ENCODE measurements at places on chromosomes 2 and 18.

DNA sequence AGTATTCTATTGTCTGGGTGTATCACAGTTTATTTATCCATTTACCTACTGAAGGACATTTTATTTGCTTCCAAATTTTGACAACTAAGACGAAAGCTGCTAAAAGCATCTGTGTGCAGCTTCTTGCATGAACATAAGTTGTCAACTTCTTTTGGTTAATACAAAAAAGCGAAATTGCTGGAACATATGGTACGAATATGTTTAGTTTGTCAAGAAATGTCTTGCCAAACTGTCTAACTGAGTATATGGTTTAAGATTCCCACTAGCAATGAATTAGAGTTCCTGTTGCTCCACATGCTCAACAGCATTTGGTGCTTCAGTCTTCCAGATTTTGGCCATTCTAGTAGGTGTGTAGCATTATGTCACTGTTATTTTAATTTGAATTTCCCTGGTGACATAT is 372.3 kb upstream of the NRXN1 start:
- no peak for DNase-seq

GRCh38 chr2:238945433-238946150 is 97.7 kb downstream of the TWIST2 start:
- DNase-seq, result no peak

GRCh38 chr2:227325839-227326195 is 766 bp downstream of the MFF start:
- no peak for DNase-seq

- DNase-seq, result no peak
Measured at GRCh38 chr18:7577706-7578105, 10.6 kb downstream of the PTPRM start.

DNA sequence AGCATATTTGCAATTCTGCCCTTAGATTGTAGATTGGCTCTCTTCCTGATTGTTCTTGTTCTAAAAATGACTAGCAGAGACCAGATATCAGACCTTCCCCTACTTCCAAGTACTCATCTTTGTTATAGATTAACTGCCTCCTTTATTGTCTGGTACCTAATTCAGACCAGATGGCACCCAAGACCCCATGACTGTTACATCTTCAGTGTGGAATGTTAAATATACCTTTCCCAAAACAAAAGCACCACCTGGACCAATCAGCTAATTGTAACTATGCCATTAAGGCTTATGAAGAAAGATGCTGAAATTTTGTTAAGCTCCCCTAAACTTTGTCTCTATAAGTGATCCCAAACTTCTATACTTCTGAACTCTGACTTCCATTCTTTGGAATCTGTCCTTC is 12.0 kb upstream of the TFPI start:
- no peak for DNase-seq

DNA sequence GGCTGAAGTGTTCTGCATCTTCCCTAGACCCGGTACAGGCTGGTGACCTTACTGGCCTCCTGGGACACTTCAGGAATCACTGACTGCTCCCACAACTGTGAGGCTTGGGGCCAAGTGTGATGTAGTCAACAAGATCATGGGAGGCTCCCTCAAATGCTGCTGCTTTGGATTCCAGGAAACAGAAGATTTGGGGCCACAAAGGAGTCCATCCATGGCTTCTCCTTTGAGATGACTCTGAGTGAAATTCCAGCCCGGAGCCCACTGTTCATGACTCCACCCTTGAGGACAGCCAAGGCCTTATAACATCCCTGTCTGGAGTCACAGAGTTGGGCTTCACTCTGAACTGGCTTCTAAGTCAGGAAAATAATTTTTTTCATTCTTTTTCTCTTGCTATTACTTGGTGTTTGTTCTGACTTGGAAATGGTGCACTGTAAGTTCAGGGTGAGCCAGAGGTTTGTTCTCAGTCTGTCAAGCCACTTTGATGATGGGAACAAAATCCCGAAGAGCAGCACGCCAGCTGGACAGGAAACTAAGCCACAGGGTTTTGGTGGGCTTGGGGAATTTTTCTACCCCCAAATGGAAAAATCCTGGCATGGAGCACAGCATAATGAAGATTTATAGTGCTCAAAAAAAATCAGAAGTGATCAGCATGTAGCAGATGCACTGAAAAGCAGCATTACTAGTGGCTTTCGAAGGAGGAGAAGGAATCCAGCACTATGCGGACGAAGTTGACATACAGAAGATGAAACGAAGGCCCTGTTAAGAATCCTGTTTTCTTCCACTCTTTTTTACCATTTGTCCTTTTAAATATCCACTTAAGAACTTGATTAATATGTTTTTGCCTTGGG is 98.1 kb upstream of the ZFP36L2 start:
- DNase-seq, result no peak

DNA sequence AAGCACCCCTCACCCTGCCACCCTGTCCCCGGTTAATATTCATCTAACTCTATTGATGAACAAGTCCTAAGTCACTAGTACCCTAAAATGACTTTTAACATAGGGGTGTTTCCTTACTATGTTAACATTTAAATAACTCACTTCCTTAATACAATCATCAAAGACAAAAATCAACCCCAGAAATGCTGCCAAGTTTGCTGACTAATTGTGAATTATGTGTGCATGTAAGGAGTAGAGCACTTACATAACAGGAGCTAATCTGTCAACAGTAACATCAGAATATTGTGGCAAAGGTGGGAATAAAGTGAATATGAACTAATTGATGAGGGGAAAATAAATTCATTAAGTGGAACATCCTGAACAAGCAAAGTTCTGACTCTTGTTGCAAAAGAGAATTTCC is 81.4 kb upstream of the ERBB4 start:
- DNase-seq, result no peak

DNA sequence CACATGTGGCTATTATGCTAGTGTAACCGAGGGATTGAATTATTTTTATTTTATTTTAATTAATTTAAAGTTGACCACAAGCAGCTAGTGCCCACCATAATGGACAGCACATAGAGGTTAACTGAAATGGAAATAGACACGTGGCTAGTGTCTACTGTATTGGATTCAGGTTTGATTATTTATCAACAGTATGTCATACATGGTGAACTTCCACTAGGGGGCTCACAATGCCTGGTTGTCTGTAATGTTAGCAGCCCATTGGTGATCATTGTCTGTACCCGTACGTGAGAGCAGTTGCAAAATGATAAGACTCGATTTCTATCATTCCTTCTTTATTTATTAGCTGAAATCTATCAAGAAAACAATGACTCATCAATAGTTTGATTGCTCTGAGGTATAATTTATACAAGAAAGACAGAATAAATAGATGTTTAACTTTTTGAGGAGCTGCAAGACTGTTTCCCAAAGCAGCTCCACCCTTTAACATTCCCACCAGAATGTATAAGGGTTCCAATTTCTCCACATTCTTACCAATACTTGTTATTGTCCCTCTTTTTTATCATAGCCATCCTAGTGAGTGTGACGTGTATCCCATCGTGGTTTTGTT is 76.5 kb downstream of the CYBRD1 start:
- DNase-seq, result no peak

DNA sequence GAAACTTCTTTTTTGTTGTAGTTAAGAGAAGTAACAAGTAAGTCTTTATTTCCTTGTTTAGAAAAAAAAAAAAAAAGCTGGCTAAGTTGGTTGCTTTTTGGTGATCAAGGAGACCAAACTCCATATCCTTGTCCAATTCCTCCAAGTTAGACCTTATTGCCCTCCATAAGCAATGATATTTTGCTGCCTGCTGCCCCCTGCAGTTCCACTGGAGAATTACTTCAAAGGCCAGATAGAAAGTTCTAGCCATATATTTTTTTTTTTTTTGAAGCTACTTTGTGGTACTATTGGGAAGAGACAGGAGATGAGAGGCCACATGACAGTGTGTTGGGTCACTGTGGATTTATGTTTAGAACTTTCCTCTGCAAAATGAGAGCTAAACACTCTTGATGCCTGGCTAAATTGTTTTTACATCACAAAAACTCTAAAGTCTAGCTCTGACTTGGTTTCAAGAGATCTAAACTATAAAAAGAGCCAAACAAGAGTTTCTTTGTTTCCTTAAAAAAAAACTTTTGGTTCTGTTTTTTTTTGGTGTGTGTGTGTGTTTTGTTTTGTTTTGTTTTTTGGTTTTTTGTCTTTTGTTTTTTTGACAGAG is 80.7 kb upstream of the RASGRP3 start:
- no peak for DNase-seq

DNA sequence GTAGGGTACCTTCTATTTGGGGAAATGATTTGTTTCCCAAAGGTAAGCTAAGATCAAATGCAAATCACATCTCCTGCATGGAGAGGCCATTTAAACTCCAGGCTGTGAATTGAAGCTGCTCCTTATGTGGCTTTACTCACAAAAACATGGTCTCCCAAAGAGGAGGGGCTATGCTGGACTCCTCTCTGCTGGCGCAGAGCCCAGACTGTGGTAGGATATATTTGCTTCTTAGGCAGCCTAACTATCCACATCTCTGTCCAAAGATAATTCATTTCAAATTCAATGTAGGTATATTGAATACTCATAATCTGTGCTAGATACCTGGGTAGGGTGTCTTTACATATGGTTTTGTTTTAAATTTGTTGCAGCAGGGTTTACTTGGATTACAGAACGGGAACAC is 358.5 kb downstream of the ALK start:
- no peak for DNase-seq

GRCh38 chr18:31102941-31103340 is 720 bp upstream of the DSC2 start:
- no peak for DNase-seq

DNA sequence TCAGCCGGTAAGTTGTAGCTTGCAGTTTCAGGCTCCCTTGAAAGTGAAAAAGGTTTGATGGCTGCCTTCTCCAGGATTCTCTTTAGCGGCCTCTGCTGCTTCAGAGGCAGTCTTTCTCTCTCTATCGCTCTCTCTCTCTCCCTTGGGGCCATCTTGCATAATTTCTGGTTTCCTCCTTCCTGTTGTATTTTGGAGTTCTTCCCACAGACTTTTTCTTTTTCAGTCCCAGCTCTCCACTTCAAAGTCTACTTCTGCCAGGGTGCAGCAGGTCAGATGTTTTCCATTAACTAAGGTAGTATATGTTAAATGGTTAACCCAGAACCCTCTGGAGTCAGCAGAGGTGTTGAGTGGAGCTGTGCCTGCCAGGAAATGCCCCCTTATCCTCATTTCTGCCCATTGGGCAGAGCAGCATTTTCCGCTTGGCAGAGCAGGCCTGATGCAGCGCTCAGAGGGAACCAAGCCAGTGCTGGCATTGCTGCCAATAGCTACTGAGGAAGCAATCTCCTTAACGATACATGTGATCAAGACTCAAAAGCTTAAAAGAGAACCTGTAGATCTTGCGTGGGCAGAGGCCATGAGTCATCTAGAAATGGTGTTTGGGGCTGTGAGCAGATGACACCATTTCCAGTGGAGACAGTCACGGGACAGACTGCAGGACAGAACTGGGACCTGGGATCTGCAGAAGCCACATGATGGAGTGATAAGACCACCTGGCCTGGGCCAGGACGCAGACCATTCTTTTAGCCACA is 20.8 kb downstream of the DBI start:
- DNase-seq, result peak; percentile 20

DNA sequence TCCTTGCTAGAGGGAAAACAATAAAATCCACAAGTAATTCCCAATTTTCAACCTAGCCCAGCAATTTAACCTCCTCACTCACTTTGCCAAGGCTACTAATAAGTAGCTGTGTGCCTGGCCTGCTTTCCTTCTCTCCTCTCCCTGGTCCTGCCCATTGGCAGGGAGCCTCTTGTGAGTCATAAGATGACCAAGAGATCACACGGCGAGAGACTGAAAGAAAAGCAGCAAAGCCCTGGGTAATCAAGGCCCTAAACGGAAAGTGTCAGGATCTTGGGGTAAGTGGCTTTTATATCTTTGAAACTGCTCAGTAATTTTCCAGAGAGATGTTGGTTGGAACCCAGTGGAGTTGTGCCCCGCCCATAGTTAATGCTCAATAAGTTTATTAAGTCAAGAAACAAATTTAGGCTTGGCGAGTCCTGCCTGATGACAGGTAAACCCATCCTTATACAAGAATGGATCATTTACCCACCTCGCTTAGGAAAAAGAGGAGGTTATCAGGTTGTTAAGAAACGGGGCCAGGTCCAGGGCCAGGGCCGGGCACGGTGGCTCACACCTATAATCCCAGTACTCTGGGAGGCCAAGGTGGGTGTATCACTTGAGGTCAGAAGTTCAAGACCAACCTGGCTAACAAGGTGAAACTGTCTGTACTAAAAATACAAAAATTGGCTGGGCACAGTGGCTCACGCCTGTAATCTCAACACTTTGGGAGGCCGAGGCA is 10.0 kb upstream of the ADAM17 start:
- no peak for DNase-seq

DNA sequence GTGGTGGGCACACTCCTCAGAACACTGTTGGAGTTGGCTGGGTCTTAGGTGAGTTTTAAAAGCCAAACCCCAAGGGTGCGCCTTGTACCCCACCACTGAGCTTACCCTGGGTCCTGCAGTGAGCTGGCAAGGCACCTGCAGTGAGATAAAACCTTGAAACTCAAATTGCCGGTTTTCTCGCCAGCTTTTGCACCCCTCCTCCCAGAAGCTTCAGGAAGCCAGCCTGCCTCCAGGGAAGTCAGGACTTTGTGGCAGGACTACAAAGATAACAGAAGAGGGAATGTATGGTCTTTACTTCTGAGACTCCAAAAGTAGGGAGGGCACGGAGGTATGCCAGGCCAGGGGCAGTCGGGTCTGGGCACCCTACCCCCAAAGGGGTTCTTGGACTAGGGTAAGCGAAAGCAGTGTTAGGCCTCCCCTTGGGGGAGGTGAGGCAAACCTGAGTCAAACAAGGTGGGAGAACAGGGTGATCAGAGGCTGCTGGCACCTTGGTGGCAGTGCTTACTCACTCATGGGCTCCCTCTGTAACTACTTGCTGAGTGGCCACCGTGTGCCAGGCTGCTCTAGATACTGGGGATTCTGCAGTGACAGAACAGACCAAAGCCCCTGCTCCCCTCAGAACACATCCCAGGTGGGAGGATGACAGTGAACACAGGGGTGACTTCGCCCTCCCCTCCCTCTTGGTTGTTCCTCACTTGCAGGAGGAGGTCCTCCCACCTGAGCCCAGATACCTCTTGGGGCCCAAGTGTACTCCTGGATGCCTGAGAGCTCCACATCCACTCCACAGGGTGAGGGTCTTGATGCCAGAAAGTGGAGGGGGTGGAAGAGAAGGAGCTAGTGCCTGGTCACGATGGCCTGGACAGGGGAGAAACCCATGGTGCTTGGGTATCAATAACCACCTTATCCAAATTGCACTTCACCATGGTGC is 69.3 kb upstream of the RGPD5 start:
- DNase-seq, result no peak

DNA sequence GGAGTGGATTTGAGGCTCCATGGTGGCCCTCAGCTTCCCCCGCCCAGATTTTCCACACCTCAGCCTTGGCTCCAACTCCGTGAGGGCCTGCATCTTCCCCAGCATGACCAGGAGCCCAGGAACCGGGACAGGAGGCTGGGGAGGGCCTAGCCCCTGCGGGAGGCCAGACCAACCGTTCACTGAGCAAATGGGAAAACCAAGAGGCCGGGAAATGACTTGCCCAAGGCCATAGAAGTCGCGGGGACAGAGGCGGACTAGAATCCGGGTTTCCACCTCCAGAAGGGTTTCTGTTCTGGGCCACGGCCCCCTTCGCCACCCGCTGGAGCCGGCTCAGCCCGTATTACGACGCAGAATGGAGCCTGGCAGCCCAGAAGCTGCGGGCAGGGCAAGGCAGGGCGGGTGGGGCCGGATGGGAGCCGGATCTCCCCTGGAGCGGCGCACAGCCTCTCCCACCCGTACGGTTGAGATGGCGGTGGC is 7.9 kb upstream of the CRYBA2 start:
- DNase-seq, result no peak
